ENCODE measurements at places on chromosomes 12 and 14. TPM values are rescaled to one million over a fixed set of nuclear protein-coding genes. Genes with fewer than 3 reads are reported as not detected.
A peak's percentile ranks its signal among the peaks of the same experiment; 100 is the strongest.

DNA sequence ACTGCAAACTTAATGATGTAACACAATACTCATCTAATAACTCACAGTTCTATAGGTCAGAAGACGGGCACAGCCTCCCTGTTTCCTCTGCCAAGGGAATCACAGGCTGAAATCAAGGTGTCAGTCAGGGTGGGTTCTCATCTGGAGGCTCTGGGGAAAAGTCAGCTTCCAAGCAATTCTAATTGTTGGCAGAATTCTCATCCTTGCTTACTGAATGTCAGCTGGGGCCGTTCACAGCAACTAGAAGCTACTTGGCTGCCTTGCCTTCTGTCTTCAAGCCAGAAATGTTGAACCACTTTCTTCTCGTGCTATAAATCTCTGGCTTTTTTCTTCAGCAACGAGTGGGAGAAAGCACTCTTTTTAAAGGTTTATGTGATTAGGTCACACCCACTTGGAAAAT lies 80.1 kb upstream of the PDZRN4 start:
- DNase-seq: no peak

KRT83 gene
- polyA plus RNA-seq: 44.8 TPM

R3HDM2 gene
- polyA plus RNA-seq: 14.4 TPM

- DNase-seq: no peak
Measured at GRCh38 chr14:102819747-102820330, 42.6 kb downstream of the TRAF3 start.

- DNase-seq: no peak
Measured at GRCh38 chr12:45468751-45469615, 253.1 kb downstream of the ANO6 start.

ANO4 gene
- polyA plus RNA-seq: 0.03 TPM

DNA sequence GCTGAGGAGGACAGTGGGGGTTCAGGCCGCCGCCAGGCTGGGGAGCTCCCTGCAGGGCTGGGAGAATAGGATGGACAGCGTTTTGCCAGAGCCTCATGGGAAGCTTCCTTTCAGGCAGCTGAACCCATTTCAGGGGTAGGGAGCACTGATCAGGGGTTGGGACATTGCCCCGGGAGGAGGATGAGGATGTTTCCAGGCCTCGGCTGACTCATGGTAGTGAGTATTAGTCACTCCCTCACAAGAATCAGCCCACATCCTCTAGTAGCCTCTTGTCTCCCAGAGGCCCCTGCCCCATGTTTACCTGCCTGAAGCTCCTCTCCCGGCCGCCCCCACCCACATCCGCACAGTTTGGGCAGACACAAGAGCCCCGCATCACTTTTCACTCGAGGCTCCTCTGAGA lies 89.8 kb downstream of the ZFP36L1 start:
- DNase-seq: peak; percentile 71

GRCh38 chr12:25123126-25123525 lies 71.8 kb downstream of the DNAI7 start:
- DNase-seq: no peak

DNA sequence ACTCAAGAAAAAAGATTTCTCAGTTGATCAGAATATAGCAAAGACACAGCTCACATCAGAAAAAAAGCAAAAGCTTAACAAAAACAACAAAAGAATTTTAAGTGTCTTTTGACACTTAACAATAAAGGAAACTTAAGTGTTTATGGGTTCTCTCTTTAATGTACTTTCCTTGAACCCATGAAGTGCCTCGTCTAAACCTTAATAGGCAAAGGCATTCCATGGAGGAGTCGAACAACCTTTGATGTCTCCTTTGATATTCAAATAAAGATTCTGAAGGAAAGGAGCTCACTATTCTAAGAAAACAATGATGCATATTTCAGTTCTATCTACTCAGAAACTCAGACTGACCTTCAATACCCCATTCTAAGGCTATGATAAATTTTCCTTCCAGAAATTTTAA lies 116.7 kb downstream of the TMTC1 start:
- no peak for DNase-seq

DNA sequence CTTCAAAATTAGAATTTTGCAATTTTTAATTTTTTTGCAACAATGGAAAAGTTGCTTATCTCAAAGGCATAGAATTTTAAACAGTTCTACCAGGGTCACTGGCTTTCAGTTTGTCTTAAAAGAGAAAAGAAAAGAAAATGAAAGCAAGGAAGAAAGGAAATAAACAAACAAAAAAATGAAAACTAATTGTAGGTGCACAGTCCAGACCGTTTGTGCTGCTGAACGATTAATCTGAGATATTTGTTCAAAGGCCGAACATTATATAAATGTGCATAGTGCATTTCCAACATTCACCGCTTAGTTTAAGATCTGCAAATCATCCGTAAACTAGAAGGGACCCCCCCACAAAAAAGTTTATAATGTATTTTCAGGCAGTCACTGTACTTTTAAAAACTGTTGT lies 5.5 kb upstream of the OTX2 start:
- no peak for DNase-seq

DNA sequence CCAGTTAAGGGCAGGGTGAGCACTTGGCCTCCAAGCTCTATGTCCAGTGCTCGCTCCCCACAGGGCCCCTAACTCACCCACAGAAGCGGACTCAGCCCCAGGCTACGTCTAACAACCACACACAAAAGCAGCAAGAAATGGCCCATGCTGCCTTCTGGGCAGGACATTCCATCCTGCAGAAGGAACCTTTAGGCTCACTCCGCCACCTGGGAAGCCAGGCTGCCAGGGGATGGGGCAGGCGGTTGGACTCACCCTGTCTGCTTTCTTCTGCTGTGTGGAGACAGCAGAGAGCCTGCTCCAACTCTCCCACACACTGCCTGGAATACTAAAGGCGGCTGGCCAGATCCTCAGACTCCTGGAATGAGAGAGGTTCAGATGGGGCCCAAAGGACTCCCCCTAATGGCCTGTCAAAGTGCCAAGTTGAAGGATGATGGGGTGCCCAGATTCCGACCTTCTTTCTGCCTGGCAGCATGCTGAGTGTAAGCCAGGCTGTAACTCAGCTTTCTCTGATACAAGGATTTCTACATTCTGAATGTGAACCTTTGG lies 27.7 kb upstream of the BLTP3B start:
- no peak for DNase-seq

DNA sequence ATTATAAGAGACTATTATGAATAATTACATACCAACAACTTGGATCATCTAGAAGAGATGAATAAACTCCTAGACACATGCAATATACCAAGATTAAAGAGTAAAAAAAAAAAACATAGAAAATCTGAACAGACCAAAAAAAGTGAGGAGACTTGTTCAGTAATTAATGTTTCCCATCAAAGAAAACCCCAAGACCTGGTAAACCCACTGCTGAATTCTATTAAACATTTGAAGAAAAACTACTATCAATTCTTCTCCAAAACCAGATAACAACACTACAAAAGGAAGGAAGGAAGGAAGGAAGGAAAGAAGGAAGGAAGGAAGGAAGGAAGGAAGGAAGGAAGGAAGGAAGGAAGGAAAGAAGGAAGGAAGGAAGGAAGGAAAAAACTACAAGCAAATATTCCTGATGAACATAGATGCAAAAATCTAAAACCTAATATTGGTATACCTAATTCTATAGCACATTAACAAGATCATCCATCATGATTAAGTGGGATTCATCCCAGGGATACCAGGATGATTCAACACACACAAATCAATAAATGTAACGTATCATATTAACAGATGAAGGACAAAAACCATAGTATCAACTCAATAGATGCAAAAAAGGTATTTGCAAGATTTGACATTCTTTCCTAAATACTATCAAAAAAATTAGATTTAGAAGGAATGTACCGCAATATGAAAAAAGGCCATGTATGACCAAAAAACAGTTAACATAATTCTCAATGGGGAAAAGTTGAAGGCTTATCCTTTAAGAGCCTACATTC lies 445.5 kb downstream of the KCNH5 start:
- no peak for DNase-seq

RIPK3 gene
- not detected for polyA plus RNA-seq
